ENCODE measurements at places on chromosomes 12 and 14.

DNA sequence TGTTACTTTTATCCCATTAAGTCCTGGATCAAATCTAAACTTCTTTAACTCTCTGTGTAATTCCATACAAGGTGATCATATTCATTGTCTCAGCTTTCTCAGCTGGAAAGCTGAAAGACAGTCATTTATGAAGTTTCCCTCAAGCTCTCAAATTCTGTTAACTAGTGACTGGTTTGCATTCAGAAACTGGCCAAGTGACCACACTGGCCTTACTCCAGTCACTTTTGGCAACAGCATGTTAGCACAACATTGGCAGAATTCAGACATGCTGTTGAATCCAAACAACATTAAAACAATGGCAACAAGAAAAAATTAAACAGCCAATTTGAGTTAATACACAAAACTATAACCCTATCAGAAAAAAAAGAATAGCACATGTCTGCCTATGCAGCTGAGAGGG, 343.3 kb downstream of the MDGA2 start:
- DNase-seq: no peak

DNA sequence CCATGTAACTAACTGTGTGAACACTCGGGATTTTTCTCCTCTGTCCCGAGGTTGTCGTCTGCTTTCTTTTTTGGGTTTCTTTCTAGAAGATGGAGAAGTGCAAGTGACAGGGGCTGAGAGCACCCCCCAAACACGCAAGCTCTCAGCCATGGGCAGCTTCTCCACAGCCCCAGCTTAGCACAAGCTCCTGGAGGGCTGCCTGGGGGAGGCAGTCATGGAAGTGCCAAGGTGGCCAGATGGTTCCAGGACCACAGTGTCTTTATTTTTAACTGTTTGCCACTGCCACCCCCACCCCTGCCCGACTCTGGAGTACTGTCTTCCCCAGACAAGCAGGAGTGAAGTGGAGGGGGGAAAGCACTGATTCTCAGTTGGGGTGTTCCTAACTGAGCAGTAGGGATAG, 58.2 kb downstream of the ST8SIA1 start:
- no peak for DNase-seq

DNA sequence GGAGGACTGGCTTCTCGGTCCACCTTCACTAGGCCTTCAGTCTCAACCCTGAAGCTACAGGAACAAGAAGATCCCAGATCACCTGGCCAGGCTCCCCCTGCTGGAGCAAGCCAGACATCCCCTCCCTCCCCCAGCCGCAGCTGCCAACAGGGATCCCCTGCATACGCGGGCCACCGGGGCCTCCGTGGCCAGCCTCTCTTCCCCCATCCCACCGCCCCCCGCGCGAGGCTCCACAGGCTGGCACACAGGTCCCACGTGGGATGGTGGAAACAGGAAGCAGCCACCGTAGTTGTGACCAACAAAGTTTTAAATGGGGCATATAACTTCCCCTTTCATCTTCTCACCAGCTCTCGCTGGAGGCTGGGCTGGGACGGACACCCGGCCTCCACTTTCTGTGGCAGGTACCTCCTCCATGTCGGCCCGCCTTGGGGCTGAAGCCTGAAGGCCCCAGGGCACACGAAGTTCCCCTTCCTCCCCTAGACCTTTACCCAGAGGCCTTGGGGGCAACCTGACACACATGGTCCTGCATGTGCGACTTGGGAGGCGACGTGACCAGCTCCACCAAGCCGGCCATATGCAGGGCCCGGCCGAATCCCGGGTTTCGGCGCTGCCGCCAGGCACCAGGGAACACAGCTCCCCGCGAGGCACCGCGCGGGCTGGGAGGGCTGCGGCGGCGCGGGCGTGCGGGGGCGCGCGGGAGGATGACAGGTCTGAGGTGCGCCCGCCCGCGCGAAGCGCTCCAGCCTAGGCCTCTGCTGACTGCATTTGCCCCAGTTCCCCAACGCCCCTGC, 44.4 kb upstream of the PNMA1 start:
- DNase-seq: peak; percentile 73

- DNase-seq: no peak
Measured at GRCh38 chr12:81284137-81284536, 206.3 kb downstream of the ACSS3 start.

DNA sequence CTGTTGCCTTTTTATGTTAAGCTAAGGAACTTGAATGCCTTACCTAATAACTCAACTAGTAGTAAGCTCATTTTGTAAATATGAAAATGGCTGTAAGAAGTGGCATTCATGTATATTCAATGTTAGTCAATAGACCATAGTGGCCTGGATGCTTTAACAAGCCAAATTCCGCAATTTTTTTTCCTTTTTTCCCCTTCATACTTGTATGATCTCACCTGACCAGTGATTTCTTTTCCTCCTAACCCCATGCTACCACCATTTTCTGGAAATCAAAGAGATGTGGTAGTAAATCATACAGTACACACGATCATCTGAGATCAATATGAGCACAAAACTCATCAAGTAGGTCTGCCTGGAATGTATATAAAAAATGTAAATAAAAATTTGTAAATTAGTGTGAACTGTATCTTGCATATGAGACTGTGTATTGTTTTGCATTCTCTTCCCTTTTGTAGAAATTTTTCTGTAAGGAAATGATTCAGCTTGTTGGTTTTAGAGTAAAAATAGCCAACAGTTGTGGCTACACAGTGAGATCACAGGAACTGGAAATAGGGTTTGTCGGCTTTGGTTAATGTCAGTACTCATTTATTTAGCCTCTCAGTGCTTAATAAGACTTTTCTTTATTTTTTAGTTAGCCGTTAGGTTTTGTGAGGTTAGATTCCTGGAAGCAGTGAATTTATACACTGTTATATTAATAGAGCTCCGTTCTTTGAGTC, 62.5 kb downstream of the ETNK1 start:
- DNase-seq: no peak
